ENCODE measurements at places on chromosomes 2 and 18. TPM values are rescaled to one million over a fixed set of nuclear protein-coding genes. Genes with fewer than 3 reads are reported as not detected.

- H3K4me3 ChIP-seq = no peak overlapping the region
- H3K27ac ChIP-seq = no peak overlapping the region
- H3K4me1 ChIP-seq = no peaks in the 10 kb centered on the region
- peaks cover 46% of the 10 kb centered on the region for H3K27me3 ChIP-seq
Measured at GRCh38 chr2:70771446-70771845, 3.4 kb upstream of the ADD2 start.

DNA sequence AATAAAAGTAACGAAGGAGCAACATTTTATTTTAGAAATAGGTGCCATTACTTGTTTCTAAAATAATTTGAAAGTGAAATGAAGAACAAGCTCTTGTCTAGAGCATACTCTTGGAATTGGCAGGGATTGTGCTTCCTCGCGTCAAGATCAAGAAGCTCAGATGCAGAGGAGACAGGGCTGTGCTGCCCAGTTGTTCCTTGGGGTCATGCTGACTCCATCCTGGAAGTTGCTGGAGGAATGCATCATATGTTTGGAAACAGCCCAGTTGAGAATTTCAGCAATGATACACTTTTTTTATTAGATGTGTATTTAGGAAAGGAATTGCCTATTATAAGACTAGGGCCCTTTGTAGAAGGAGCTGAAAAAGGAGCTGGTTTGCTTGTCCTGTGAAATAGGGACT lies 17.2 kb downstream of the LTBP1 start:
- H3K4me3 ChIP-seq = no peak overlapping the region
- no peaks in the 10 kb centered on the region for H3K36me3 ChIP-seq
- no peaks in the 10 kb centered on the region for H3K27me3 ChIP-seq
- no peaks in the 10 kb centered on the region for H3K4me1 ChIP-seq
- no peak for DNase-seq
- H3K27ac ChIP-seq = no peak overlapping the region

GRCh38 chr2:98518101-98518500 lies 73.4 kb downstream of the INPP4A start:
- no peaks in the 10 kb centered on the region for H3K27me3 ChIP-seq
- no peak overlapping the region for H3K27ac ChIP-seq
- no peak overlapping the region for H3K4me3 ChIP-seq
- H3K36me3 ChIP-seq = no peaks in the 10 kb centered on the region
- no peak for DNase-seq

GRCh38 chr2:176533505-176534193 lies 264.4 kb downstream of the MTX2 start:
- no peaks in the 10 kb centered on the region for H3K4me1 ChIP-seq
- H3K27ac ChIP-seq = no peak overlapping the region
- H3K4me3 ChIP-seq = no peak overlapping the region
- H3K36me3 ChIP-seq = no peaks in the 10 kb centered on the region
- no peaks in the 10 kb centered on the region for H3K27me3 ChIP-seq
- DNase-seq = no peak

DNA sequence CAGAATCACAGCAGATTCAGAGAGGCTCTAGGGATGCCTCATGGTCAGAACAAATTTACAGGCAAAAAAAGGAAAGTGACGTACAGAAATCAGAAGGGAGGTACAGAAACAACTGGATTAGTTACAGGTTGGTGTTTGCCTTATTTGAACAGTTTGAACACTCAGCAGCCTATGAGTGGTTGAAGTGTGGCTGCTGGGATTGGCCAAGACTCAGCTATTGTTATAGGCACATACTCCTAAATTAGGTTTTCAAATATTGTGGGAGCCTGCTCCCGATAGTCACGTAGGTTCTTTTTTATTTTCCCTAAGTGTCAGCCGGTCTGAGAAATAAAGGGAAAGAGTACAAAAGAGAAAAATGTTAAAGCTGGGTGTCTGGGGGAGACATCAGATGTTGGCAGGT lies 8.9 kb upstream of the LIPG start:
- no peaks in the 10 kb centered on the region for H3K27me3 ChIP-seq
- DNase-seq = no peak
- H3K4me3 ChIP-seq = no peak overlapping the region
- H3K36me3 ChIP-seq = no peaks in the 10 kb centered on the region
- H3K27ac ChIP-seq = no peak overlapping the region

DNA sequence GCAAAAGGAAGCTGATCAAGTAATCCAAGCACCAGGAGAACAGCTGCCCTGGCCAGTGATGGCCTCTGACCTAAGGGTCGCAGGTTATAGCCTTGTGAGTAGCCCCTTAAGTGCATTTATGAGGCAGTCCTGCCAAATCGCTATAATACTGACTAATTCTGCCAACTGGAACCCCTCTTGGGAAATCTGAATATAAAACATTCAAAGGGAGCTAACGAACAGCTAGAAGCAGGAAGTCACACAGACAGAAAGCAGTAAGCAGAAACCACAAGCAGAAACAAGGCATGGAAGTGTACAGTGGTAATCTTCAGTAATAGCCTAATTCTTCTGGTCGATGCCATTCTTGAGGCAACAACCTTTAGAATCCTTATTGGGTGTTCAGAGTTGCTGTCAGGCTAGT lies 521.3 kb downstream of the METTL4 start:
- no peak for DNase-seq
- no peaks in the 10 kb centered on the region for H3K4me1 ChIP-seq
- H3K27me3 ChIP-seq = no peaks in the 10 kb centered on the region
- no peaks in the 10 kb centered on the region for H3K36me3 ChIP-seq
- H3K27ac ChIP-seq = no peak overlapping the region

DNA sequence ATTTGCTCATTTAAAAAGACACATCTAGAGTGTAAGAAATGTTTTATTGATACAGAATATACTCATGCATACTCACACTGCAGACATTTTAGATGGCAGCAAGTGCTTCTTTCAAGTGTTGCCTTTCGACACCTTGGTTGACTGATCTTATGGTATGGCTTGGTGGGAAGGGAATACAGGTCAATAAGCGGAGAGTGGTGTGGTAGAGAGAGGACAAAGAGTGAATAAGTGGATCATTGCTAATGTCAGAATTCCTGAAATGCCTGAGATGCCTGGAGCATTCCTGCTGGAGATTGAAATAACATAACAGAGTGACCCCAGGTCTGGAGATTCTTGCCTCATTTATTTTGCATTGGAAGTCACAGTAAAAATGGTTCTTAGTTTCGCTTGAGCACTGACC lies 76.7 kb downstream of the RND3 start:
- H3K4me3 ChIP-seq = no peak overlapping the region
- no peak for DNase-seq
- H3K27me3 ChIP-seq = no peaks in the 10 kb centered on the region
- H3K4me1 ChIP-seq = peaks cover 3% of the 10 kb centered on the region
- no peak overlapping the region for H3K27ac ChIP-seq
- H3K36me3 ChIP-seq = no peaks in the 10 kb centered on the region

HOXD12 gene
- 0.13 TPM for total RNA-seq

HOXD13 gene
- not detected for total RNA-seq

SERPINB2 gene
- total RNA-seq = not detected

CMPK2 gene
- 0.80 TPM for total RNA-seq

CPO gene
- not detected for total RNA-seq

ZNF397 gene
- 9.8 TPM for total RNA-seq

NPPC gene
- total RNA-seq = 1.1 TPM

LINC00305 gene
- total RNA-seq = not detected

TUBB8B gene
- total RNA-seq = not detected

SRD5A2 gene
- not detected for total RNA-seq

Data from Panc1 (cell line).